Left hindlimb (tissue), 1 donor: ENCODE measurements at places on chromosomes 5 and 9.

- DNase-seq = no peak
These were observed 15.8 kb downstream of the ISL1 start for GRCh38 chr5:51398875-51399642.

DNA sequence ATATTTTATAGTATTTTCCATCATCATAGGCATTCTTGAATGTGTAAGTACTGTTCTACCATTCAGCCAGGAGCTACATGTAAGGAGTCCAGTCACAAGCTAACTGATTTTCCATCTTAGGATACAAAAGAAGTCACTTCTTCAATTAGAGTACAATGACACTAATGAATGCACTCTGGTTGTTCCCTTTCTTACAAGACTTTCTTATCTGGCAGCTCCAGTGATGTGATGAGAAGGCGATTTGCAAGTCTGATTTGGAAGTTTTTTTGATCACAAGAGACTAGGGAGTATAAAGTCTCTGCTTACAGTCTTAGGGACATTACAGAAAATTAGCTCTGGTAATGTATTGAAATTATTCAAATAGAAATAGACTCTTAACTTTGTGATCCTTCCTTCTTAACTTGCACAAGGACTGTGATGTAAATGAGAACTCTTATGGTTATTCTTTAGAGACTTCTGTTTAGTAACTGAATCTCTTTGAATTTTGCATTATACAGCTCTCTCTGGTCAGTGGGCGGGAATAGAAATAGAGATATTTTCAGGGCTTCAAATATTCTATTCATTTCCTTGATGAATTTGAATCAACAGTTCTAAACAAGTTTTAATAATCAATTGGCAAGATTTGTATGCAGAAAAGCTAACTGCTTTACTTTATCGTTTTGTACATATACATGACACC is 130.4 kb upstream of the CDH6 start:
- no peak for DNase-seq

DNA sequence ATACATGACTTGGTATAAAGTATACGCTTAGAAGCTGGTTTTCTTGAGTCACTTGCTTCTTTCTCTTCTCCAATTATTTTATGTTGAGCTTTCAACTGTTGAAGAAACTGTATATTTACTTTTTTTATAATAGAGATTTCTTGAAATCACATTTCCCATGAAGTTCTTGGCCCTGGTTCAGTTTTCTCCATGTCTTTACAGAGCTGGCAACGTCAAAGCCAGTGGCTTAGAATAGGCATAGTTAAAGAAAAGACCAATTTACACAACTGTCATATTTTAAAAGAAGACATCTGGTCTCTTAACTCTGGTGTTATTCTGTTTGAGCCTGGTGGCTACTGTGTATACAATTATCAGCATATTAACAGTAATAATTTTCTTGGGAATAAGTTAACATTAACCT is 1249.3 kb downstream of the CDH12 start:
- no peak for DNase-seq

DNA sequence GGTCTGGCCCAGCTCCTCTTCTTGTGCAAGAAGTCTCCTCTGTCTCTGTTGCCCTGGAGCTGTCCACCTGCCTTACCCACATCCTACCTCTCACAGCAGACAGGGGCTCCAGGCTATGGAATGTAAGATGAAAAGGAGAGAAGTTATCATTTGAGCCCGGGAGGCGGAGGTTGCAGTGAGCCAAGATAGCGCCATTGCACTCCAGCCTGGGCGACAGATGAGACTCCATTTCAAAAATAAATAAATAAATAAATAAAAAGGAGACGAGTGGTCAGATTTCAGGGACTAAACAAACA is 37.5 kb upstream of the DENND4C start:
- DNase-seq = no peak

GRCh38 chr9:20985851-20986600 is 45.4 kb downstream of the HACD4 start:
- no peak for DNase-seq
